ENCODE measurements at places on chromosomes 7 and 10.

GRCh38 chr7:150373049-150373801 is 4.6 kb downstream of the REPIN1 start:
- DNase-seq: no peak

DNA sequence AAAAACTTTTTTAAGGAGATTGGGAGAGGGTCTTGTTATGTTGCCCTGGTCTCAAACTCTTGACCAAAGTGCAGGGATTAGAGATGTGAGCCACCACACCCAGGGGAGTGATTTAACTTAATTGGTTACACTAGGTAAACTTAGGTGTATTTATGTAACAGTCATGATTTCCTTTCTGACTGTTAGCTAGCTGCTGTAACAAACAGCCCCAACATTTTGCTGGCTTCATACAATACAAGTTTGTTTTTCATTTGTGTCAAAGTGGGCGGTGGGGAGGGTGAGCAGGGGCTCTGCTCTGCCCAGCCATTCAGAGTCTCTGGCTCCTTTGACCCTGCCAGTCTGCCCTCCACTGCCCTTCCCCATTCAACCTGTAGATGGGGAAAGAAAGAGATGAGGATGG is 9.3 kb downstream of the DOCK1 start:
- DNase-seq: no peak

DNA sequence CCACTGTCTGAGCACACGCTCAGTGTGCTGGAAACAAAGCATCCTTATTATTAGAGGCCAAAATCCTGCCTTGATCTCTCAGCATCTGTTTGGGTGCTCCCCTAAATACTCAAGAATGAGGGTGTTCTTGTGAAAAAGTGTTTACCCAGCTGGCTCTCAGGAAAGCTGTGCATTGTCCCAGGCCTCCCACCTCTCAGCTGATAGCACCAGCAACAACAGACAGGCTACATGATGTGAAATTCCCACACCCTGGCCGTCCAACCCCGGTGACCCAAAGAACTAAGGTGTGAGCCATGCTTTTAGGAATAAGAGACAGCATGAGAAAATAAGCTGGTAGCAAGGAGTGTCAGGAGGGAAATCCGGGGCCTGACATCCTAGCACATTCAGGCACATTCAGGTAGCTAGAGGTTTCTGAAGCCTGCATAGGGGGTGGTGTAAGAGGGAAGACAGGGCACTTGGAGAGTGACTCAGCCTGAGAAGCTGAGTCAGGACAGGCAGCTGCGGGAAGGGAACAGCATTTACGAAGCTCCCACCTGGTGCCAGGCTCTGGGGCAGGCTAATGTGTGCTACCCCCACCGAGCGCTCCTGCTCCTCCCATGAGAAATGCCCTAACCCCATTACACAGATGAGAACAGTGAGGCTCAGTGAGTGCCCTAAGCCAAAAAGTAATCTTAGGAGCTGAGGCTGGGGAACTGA is 205.6 kb downstream of the GRID1 start:
- no peak for DNase-seq

GRCh38 chr10:128929131-128929530 is 537.9 kb upstream of the MGMT start:
- DNase-seq: no peak

GRCh38 chr7:105122619-105123018 is 108.6 kb downstream of the KMT2E start:
- no peak for DNase-seq

- no peak for DNase-seq
Observed at GRCh38 chr7:130273933-130274255, 7.2 kb downstream of the CPA2 start.

- no peak for DNase-seq
Observed at GRCh38 chr10:112525200-112525599, 78.2 kb downstream of the VTI1A start.

- DNase-seq: no peak
Observed at GRCh38 chr10:63539377-63539776, 18.2 kb downstream of the REEP3 start.

GRCh38 chr7:213324-213993 is 21.1 kb downstream of the FAM20C start:
- no peak for DNase-seq

DNA sequence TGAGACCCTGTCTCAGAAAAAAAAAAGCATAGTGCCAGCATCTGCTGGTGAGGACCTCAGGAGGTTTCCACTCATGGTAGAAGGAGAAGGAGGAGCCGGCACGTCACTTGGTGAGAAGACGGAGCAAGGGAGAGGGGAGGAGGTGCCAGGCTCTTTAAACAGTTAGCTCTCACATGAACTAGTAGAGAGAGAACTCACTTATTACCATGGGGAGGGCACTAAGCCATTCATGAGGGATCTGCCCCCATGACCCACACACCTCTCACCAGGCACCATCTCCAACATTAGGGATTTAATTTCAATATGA is 62.9 kb upstream of the VKORC1L1 start:
- DNase-seq: no peak

GRCh38 chr10:22927166-22927565 is 687 bp upstream of the ARMC3 start:
- no peak for DNase-seq

- DNase-seq: no peak
Observed at GRCh38 chr7:28903730-28904577, 54.2 kb downstream of the TRIL start.

DNA sequence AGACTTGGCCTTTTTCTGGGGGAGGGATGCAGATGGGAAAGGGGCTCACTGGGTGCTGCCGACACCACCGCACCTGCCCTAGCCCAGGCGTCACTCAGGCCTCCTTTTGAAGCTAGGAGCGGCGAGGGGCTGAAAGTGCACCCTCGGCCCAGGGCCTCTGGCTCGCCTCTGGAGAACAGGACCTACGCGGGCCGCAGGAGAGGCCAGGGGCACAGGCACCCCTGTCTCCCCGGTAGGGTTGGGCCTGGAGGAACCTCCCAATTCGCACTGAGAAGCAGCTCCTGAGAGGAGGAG is 46.5 kb upstream of the PRKAR1B start:
- no peak for DNase-seq

GRCh38 chr7:22700559-22701002 is 26.4 kb upstream of the IL6 start:
- no peak for DNase-seq

DNA sequence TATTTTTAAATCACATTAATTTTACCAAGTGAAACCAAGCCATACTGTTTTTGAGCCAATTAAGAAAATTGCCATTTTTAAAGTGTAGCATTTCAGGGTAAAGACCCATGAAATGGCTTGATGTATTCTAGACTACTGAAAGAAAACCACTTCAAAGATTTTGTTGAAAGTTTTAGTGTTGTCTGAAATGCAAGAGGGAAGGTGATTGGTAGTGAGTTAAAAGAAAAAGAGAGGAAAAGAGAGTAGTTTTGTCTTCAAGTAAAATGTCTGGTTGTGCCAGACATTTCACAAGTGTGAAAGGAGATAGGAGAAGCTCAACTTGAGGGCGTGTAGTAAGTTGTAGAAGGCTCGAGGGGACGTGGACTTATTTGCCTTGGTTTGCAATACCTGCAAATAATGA is 41.6 kb downstream of the CALML5 start:
- DNase-seq: no peak

DNA sequence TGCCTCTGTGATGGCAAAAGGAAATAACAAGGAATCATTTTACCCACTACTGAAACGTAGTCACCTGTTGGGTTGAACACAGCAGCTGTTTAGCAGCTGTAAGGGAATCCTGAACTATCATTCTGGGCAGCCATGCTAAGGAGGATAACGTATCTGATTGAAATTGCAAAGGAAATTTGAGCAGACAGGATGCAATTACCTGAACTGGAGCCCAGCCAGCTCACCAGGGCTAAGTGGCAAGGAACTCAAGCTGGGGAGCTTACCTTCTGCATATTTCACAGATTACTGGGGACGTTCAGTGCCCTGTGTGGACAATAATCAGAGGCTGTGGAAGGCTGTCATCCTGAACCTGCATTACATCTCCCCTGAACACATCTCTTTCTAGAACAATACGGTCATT is 650.5 kb downstream of the SORCS3 start:
- DNase-seq: no peak

DNA sequence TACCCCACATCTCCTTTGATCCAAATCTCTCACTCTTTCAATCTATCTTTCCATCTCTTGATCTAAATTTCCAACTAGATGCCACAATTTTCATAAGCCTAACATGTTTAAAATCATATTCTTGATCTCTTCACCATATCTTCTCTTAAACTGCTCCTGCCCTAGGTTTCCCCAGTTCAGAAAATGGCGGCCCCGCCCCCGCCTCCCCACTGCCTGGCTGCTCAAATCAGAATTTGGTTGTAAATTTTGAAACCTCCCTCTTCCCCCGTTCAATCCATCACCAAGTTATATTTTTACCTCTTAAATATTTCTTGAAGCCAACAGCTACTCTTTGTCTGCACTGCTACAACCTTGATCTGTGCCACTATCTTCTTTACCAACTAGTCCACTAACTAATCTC is 27.3 kb upstream of the PRTFDC1 start:
- no peak for DNase-seq

DNA sequence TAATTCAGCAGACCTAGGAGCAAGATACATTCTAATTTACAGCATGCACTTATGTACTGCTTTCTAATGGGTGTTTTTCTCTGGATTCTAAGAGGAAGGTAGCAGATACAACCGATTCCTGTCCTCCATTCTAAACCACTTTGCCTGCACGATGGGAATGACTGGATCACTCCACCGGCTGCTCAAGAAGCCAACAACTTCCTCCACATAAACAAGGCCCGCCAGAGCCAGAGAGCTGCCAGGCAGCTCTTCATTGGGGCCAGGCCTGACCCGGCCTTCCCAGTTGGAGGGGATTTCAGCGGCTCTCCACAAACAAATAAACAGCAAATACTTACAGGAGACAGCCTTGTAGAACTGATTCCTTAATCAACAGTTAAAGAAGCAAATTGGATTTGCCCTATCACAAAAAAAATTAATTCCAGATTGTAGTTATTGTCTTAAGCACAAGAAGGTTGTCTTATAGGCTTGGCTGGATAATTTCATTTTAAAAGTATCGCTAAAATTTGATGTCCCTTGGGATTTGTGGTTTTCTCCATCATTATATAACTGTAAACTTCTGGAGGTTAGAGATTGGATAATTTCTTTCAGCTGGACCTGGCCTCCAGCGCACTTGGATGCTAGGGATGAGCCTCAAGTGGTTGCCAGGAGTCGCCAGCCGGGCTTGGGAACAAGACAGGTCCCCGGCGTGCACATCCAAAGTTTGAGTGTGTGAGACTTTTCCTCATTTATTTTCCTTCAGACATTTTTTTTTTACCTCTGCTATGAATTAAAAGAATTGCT is 20.9 kb downstream of the EBF3 start:
- no peak for DNase-seq

DNA sequence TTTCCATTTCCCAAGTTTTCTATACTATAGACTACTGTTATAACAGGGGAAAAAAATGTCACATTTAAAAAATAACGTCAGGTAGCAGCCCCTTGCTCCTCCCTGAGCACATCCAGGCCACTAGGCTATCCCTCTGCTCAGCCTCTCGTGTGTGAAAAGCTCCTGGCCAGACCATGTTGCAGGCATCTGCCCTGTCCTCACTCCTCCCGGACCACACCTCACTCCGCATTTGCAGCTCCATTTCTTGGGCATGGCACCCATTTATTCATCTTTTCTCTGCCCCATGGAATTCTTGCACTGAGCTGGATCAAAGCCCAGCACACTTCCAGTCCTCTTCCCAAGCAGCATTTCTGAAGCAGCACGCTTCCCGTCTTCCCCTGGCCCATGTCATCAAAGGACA is 1.4 kb upstream of the GDF2 start:
- DNase-seq: no peak

DNA sequence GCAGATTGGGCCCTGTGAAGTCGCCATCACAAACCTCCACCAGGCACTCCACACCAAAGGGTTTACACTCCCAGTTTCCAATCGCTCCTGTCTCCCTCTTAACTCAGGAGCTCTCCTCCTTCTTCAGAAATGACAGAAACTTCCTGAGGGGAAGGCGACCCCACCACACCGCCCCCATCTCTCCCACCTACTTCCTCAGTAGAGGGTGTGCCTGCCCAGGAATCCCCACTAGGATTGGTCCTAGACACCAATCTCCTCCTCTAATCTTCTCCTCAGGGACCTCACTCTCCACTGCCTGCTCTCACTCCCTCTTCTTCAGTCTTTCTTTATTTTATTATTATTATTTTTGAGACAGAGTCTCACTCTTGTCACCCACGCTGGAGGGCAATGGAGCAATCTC is 5.9 kb upstream of the INSIG1 start:
- DNase-seq: no peak

- DNase-seq: no peak
Observed at GRCh38 chr7:117716707-117717299, 156.4 kb downstream of the CTTNBP2 start.

DNA sequence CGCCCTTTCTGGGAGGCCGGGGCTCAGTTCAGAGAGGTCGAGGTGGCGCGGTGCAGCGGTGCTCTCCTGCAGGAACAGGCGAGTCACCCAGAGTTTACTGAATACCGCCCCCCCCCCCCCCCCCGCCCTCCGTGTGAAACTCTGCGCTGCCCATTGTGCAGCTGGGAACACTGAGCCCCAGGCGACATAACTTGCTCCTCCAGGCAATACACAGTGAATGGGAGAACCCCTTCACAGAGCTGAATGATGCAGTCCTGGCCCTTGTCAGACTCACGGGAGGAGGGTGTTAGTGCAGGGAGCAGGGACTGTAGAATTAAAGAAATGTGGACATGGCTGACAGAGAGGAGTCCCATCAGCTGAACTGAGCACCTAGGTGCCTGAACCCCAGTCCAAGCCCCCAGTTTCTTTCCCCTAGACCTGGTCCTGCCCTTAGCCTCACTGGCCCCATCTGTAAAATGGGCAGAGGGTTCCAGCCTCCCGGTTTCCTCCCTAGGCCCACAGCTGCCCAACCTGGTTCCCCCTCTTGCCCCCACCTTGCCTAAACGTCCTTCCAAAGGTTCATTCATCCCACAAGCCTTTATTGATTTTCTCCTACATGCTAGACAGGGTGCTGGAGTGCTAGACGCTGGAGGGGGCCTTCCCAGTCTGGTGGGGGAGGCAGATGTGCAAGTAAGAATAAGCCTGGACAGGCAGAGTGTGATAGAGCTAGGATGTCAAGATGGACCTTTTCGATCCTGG is 869 bp upstream of the LOXL4 start:
- DNase-seq: no peak

GRCh38 chr10:122140461-122140902 is 130.6 kb upstream of the BTBD16 start:
- DNase-seq: no peak

DNA sequence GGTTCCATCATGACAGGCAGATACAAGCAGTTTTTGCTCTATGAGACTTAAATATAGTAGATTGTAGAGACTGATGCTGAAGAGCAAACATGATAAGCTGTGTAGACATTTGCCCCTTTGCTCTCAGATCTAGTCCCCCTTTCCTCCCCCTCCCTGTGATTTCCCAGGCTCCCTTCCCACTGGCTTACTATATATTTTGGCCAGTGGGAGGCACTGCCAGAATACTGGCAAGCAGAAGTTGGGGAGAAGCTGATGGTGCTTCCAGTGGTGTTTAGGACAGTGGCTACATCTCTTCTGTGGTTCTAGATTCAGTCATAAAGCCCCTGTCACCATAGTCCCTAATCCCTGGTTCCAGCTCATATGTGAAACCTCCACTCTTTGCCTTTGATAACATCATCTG is 156.1 kb upstream of the STEAP4 start:
- DNase-seq: no peak

All from cortex of kidney (tissue), 1 donor.